BJ (cell line): ENCODE measurements at places on chromosomes 5 and 9.
A peak's percentile ranks its signal among the peaks of the same experiment; 100 is the strongest.

- DNase-seq = no peak
Measured at GRCh38 chr9:95286151-95286550, 31.4 kb downstream of the FANCC start.

DNA sequence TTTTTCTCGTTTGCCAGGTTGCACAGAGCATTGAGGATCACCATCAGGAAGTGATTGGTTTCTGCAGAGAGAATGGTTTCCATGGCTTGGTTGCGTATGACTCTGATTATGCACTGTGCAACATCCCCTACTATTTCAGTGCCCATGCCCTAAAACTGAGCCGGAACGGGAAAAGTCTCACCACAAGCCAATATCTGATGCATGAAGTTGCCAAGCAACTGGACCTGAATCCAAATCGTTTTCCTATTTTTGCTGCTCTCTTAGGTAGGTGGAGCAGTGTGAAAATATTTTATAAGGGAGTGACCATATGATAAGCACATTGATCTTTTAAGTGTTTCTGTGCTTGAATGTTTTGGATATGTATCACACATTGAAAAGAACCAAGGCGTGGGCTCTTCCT, 17.7 kb upstream of the FAM120AOS start:
- DNase-seq = no peak

DNA sequence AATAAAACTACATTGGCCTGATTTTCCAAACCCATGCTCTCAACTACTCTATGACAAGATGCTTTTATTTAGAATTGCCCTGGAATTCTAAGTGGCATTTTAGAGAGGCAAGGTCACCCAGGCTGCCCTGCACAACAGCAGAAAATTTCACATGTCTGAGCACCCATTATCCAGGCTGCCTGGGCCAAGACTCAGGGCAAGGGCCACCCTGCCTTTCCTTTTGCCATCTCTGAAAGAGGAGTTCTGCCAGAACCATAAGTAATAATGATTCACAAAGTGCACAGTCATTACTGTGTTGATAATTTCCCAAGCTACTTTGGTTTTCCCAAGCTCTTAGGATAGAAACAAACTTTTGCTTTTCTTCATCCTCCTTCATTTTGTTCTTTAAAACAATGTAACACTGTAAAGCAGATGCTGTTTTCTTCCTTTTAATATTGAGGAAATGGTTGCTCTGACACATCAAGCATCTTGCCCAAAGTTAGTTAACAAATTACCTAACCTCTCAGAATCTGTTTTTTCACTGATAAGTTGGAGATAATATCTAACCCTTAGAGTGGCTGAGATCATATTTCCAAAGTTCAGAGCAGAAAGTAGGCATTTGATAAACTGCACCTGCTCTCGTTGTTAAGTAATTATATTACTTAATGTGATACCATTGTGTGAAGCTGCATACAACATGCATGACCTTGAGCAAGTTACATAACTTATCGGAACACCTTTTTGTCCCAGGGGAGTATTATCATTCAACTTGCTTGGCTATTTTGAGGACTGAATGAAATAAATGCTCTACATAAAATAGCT, 325.6 kb downstream of the PRELID2 start:
- no peak for DNase-seq

GRCh38 chr5:53480416-53481158, at the start of gene FST:
TSS of gene FST (plus strand) at chr5:53480629. CDS start at chr5:53480792, 163 bp downstream.
- DNase-seq = no peak

DNA sequence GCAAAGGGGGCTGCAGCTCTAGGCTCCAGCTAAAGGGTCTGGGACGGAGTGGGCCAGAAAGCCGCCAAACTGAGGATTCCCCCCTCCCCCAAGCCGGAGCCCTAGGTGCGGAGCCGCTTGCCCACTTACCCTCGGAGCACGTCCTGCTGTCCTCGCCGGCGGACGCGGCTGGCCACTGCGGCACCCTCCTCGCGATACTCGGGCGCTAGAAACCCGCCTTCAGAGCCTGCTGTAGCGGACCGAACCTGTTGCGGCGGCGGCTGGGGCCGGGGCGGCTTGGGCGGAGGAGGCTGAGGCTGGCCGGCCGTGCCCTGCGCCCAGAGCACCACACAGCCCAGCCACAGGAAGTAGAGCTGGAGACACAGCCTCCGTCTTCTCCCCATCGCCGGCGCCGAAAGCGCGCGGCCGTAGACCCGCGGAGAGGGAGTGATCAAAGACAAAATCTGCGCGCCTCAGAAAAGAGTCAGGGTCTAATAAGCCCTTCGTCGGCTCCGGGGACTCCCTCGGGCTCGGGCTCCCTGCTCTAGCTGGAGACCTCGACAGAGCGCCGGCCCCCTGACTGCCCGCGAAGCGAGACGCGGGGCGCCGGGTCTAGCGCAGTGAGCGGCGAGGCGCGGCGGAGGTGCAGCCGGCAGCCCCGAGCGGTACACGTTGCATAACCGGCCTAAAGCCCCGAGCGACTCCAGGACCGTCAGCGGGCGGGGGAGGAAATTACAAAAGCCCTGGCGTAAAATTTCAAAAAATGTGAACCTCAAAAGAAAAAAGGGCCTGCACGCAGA, 635 bp downstream of the FBN2 start:
- DNase-seq = no peak

GRCh38 chr5:126253406-126253805, 169.8 kb upstream of the GRAMD2B start:
- no peak for DNase-seq

DNA sequence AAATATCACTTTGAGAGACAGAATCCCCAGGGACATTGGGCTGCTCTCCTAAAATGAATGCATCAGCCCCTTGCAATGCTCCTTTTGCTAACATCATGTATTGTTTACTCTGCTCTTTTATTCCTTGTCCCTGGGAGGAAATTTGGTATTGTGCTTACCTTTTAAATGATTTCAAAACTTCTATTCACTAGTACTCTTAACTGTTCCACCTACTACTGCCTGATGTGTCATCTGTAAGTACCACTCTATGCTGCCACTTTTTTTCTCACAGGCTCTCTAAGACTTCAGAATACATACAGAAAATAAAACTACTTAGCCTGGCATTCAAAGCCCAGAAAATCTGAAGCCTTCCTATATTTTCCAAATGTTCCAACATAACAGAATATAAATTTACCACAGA, 667.2 kb downstream of the BRINP1 start:
- no peak for DNase-seq

DNA sequence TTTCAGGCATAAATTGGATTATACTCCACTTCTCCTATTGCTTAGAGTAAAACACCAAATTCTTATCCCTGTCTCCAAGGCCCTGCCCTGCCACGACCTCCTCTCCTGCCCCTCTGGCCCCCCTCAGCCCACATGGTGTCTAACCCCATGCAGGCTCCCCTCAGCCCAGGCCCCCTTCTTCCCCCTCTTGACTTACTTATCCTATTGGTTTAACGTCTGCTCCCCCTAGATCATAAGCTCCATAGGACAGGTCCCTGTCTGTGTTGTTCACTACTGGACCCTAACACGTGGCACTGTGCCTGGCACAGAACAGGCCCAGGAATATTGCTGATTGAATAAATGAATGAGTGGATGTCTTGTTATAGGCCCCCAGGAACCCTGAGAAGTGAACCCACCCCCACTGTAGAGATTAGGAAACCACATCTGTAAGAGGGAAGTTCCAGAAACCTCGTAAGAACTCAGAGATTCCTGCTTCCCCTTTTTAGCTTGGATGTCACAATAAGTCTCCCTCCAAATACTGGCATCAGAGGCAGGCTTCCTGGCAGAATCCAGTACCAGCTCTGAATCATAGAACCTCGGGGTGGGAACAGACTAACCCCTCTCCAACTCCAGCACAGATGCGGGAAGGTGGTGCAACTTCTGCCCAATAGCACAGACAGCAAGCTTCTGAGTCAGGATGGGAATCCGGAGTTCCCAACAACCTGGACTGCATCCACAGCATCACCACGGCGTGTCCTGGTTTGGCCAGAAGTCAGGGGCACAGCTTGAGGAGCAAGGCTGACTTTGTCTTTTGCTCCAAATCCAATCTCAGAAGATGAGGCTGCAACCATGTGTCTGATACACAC, 31.5 kb downstream of the HRH2 start:
- no peak for DNase-seq

GRCh38 chr5:128083811-128084227, 253 bp downstream of the SLC12A2 start:
- DNase-seq = no peak

DNA sequence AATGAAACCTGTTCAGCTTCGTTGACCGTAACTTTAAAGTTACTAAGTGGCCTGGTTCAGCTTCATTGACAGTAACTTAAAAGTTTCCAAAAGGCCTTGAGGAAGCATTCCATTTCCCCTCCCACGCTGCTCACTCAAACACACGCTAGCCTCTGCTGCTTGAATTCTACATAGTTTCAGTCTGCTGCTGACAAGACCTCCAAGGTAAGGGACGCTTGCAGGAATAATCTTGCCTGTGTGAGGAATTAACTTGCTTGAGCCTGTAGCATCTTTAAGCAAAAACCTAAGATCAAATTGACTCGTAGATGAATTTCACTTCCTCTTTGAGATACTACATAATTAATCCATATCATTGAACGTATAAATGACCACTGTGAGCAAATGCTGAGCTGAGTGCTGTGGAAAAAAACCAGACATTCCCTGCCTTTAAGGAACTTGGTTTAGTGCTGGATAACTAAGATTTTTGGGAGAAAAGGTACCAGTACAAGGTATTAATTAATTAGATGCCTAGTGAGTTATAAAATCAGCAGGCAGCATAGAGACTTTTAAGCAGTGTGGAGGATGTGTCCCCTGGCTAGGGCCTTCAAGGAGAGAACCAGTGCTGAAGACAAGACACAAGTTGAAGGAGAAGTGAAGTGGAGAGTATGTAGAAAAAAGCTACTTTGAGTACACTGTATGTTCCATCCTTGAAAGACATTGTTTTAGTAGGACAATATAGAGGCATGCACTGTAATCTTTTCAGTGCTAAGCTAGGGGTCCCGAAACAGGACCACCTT, 39.2 kb downstream of the GRAMD2B start:
- DNase-seq = no peak

GRCh38 chr9:133251773-133252172, 23.2 kb downstream of the ABO start:
- no peak for DNase-seq

DNA sequence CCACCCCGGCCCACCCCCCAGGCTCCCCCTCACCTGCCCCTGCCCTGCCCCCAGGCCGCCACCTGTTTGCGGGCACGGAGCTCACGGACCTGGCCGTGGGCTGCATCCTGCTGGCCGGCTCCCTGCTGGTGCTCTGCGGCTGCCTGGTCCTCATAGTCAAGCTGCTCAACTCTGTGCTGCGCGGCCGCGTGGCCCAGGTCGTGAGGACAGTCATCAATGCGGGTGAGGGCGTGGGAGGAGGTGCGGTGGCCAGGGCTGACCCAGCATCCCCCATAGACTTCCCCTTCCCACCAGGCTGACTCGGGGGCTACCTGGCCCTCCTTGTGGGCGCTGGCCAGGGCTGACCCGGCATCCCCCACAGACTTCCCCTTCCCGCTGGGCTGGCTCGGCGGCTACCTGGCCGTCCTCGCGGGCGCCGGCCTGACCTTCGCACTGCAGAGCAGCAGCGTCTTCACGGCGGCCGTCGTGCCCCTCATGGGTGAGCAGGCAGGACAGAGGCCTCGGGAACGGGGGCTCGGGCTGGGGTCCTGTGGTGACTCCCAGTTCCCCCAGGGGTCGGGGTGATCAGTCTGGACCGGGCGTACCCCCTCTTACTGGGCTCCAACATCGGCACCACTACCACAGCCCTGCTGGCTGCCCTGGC, 3.5 kb downstream of the SLC34A3 start:
- no peak for DNase-seq

DNA sequence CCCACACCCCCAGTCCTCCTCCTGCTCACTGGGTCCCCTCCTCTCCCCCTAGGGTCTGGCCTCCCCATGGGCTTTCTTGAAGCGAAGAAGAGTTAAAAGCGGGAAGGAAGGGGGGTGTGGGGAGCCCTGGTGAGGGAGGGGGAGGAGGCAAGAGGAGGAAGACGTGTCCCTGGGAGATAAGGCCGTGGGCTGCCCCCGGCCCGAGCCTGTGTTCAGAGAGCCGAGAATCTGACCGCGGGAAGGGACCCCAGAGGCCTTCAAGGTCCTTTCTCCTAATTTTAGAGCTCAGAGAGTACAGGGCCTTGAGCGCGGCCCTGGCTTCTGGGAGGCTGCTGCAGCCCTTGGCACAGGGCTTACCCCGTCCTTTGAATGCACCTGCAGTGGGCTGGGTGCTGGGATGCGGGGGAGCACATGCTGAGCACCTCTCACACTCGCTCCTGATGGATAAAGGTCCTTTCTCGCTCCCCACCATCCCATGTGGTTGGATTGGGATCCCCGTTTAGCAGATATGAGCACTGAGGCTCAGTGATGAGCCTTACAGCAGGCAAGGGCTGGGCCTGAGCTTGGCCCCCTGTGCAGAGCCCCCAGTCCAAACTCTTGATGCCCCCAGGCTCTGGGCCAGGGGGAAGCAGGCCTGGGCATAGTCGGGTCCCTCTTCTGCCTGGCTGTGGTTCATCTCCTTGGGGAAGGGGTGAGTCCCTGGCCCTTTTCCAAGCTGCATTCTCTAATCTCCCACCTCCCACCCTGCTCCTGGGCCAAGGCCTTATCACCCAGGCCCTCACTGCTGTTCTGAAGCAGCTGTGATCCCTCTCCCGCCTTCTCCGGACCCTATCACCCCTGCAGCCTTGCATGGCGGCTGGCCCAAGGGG, 5.9 kb downstream of the GFI1B start:
- no peak for DNase-seq

- DNase-seq = no peak
Measured at GRCh38 chr5:95284572-95285408, at the start of gene MCTP1. TSS of gene MCTP1 (minus strand) at chr5:95285094.

DNA sequence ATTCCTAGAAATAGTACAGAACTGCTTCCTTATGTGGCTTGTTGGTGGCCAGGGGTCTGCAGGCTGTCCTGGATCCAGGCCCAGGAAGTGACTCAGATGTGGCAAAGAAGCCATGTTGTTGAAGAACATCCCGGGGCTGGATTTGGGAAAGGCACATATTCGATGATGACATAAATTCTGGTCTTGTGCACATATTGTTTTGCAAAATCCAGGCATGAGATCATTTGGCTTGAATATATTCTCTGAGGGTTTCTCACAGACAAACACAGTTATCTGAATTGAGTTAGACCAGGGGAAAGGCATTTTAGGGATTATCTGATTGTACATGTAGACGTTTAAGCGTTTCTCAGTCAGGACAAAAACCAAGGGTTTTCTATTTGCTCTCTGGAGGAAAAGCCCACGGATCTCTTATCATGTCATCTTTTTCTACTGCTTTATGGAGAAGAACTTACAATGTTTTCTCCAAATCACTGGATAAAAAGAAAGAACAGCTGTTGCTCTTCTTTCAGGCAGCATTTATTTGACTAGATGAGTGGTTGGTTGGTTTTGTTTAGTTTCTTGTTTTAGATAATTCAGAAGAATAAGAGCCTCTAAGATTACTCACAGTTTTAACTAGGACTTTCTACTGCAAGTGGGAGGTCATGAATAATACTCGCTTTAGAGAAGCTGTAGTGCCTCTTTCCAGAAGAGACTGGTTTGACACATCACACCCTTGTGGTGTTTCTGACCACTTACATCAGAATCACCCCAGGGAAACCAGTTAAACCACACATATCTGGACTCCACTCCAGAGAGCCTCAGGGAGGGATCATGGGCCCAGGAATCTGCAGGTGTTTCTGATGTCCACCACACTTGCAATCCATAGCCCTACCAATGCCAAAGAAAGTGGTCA, 29.5 kb upstream of the LHFPL2 start:
- DNase-seq = peak; percentile 90

- no peak for DNase-seq
Measured at GRCh38 chr5:66710557-66711088, 114.4 kb downstream of the MAST4 start.

- DNase-seq = no peak
Measured at GRCh38 chr9:99745085-99745484, 76.6 kb upstream of the NR4A3 start.
